Activated T-cell treated with anti-CD3 and anti-CD28 coated beads, Interleukin-2, amount 50 U/mL, for 4 hours (primary cell): ENCODE measurements at places on chromosomes 7 and 10. TPM values are rescaled to one million over a fixed set of nuclear protein-coding genes. Genes with fewer than 3 reads are reported as not detected.

The PKD2L1 gene
- total RNA-seq = not detected

The LRGUK gene
- 0.16 TPM for total RNA-seq

The PLEKHS1 gene
- total RNA-seq = not detected

The XPNPEP1 gene
- total RNA-seq = 62.6 TPM

The HOXA1 gene
- 0.11 TPM for total RNA-seq

The WDR86 gene
- 0.46 TPM for total RNA-seq

The CNNM1 gene
- total RNA-seq = 1.9 TPM

The SFTPA2 gene
- 3.8 TPM for total RNA-seq

The PLXNA4 gene
- 0.38 TPM for total RNA-seq

The EPHB4 gene
- 1.5 TPM for total RNA-seq

The PAPOLB gene
- not detected for total RNA-seq

The SMO gene
- 0.11 TPM for total RNA-seq

- no peak for DNase-seq
Measured at GRCh38 chr7:43568529-43568928, 14.4 kb upstream of the STK17A start.

- no peak for DNase-seq
Measured at GRCh38 chr7:69189406-69189805, 408.9 kb upstream of the AUTS2 start.

GRCh38 chr7:41785840-41786239 lies 83.0 kb upstream of the INHBA start:
- no peak for DNase-seq

- no peak for DNase-seq
Measured at GRCh38 chr7:34453150-34453549, 204.9 kb upstream of the NPSR1 start.

GRCh38 chr7:139367438-139368155 lies 7.9 kb downstream of the LUC7L2 start:
- no peak for DNase-seq

- DNase-seq = no peak
Measured at GRCh38 chr7:44650772-44651171, 44.3 kb downstream of the OGDH start.

DNA sequence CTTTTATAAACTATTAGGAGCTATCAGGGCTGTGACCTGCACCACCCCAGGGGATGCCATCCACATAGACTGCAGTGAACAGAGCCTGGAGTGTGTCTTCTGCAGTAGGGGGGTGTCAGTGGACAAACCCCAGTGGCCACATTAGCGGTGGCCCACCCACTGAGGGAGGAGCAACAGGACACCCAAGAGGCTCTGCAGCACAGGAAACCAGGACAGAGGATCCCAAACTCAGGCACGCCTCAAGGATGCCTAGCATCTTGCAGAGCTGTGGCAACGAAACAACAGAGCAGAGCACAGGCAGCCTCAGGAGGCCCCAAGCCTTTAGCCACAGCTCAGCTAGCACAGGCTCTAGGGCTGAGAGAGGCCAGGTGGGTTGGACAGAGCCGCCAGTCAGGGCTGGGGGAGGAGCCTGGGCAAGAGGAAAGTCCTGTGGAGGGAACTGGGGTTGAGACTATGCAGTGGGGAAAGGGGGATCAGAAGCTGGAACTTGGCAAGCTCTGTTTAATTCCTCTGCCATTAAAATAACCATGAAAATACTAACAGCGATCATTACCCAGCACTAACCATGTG lies 53.8 kb downstream of the GRID1 start:
- no peak for DNase-seq

DNA sequence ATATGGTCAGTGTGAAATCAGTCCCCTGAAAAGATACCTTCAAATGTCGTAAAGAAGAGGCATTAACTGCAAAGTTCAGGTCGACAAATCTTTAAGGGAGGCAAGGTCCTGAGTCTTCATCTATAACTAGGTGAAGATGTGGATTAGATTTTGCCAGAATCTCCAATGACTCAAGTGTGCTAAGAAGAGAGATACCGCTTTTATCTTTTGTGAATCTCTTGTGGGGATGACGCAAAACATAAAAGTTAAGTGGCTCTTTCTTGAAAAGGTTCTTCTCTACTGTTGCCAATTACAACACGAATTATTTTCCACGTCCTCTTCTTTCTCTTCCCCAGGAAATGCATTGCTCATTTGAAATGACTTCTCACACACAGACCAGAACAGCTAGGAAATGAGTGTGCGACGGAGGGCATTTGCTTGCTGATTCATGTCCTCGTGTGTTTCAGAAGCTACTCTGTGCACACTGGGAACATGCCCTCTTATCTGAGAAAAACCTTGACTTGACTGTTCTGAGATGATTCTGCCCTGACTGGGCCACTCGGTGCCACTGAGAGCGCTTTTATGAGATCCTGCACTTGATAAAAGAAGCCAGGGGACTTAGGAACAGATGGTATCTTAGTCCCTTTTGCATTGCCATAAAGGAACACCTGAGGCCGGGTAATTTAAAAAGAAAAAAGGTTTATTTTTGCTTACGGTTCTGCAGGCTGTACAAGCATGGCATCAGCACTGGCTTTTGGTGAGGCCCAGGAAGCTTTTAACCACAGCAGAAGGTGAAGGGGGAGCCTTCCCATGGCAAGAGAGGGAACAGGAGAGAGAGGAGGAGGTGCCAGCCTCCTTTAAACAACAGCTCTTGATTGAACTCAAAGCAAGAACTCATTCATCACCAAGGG lies 169.5 kb upstream of the PFKP start:
- no peak for DNase-seq

- DNase-seq = no peak
Measured at GRCh38 chr7:17957871-17958270, 17.6 kb upstream of the SNX13 start.

DNA sequence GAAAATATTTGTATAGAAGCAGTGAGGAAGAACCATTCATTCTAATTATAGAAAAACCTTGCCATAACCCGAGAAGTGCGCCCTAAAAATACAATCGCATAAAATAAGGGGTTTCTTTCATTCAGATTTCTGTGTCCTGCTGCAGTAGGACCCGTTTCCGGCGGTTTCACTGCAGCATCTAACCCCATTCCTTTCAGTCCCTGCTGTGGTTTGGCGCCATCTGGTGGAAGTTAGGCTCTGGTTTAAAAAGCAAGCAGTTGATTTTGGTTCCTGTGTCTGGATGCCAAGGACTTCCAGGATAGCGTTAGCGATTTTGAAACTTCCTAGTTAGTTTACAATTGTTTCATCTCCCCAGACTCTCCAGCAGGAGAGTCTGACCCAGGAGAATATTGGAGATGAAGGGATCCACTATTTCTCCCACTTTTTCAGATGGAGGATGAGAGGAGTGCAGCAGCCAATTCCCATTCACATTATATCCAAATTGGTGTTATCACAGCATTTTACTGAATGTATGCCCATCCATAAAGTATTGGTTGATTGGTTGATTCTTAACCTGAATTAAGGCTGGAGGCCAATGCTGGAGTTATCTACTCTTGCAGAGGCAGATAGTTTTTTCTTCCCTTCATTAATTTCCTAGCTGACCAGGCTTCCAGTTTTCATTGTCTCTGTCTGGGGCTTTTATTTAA lies 128.8 kb upstream of the CACNA2D1 start:
- DNase-seq = peak; percentile 42

DNA sequence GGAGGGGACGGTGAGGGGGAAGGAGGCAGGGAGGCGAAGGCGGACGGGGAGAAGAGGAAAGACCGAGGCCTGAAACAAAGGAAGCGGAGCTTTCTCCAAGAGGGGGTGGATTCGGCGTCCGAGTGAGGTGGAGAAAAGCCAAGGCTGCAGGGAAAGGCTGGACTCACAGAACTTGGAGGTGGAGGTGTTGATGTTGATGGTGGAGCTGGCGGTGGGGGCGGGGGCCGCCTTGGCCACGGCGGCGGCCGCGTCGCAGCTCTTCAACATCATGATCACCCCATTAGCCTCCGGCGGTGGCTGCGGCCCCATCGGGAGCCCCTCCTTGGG lies 578 bp downstream of the CACUL1 start:
- DNase-seq = peak; percentile 9

- DNase-seq = no peak
Measured at GRCh38 chr7:98348726-98349474, 52.0 kb downstream of the BAIAP2L1 start.

GRCh38 chr7:100604028-100604975 lies 2.1 kb downstream of the PCOLCE start:
- DNase-seq = peak; percentile 60

DNA sequence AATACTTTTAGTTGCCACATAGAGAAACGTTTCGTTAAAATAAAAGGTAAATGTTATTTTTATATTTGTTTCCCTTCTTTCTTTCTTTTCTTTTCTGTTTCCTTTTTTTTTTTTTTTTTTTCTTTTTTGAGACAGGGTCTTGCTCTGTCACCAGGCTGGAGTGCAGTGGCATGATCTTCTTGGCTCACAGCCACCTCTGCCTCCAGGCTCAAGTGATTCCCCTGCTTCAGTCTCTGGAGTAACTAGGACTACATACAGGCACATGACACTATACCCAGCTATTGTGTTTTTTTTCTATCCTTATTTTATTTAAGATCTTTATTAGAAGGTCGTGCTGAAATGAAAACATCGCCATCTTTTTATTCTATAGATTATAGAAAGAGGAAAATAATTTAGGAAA lies 661.8 kb upstream of the MBL2 start:
- DNase-seq = no peak

GRCh38 chr10:24344695-24345463 lies 135.9 kb downstream of the KIAA1217 start:
- DNase-seq = no peak

DNA sequence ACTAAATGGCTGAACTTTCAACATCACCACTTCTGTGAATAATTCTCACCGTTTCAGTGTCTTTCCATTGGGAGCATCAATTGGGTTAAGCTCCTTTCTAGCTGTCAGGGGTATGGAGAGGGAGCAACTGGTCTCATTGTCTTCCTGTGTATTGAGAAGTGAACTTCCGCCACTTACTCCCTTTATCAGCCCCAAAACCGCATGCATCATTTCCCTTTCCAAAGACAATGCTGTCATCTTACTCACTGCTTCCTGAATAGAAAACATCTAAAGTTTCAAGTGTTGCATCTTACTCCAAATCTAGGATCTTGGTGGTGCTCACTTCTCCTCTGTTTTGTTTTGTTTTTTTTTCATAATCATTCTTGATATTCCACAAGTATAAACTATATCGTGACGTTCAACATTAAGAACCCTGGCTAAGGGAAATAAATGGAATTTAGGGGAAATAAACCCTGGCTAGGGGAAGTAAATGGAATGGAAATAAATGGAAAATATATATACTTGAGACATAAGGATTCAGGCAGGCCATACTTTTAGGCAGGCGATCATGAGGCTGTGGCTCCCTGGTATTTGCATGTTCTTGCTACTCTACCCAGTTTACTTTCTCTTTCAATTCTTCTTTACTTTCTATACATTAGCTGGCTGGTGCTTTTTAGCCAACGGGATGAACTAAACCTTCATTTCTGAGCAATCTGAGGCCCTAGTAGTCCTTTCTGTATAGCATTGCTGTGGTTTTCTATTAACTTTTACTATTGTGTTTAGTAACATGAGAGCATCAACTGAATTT lies 371.9 kb downstream of the BMPER start:
- DNase-seq = no peak

- no peak for DNase-seq
Measured at GRCh38 chr7:45061352-45061751, 27.4 kb downstream of the NACAD start.

GRCh38 chr10:9301148-9301547 lies 1246.7 kb downstream of the GATA3 start:
- no peak for DNase-seq

- DNase-seq = peak; percentile 86
Measured at GRCh38 chr10:124530215-124530665, 68.6 kb downstream of the LHPP start.

DNA sequence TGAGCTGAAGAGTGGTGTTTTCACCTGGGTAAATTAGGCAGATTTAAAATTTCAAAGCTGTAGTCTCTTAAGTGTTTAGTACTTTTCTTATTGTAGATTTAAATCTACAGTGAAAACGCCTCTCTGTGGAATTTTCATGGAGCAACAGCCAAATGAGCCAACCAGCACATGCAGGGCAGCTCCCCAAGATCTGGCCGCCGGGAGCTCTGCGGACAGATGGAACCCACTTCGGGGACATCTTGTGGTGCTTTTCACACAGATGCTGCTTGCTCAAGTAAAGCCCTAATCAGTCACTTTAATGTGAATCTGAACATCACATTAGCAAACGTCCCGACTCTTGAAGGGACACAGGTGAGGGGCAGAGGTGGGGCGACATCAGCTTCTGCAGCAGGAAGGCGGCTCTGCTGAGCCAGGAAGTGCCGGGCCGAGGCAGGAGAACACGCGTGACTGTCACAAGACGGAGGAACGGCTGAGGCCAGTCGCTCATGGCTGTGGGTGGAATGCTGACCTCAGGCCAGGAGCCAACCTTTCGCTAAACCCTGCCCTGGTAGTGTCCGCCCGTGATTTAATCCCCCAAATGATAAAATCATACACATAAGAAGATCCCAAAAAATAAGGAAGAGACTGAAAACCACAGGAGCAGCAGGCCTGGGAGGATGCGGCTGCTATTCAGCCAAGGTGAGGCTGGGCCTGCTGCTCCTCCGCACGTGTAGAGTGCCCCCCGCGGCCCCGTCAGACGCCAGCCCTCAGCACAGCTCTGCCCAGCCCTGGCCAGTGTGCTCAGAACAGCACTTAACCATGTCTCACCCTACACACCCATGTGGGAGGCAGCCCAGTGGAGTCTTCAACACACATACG lies 256.8 kb downstream of the ZMYND11 start:
- no peak for DNase-seq

- DNase-seq = no peak
Measured at GRCh38 chr10:44293306-44293778, 91.6 kb downstream of the CXCL12 start.

- DNase-seq = no peak
Measured at GRCh38 chr10:48651293-48651692, 33.4 kb upstream of the WDFY4 start.

GRCh38 chr10:75613685-75614504 lies 182.5 kb downstream of the LRMDA start:
- no peak for DNase-seq

- DNase-seq = no peak
Measured at GRCh38 chr7:17239683-17240521, 58.5 kb upstream of the AHR start.

GRCh38 chr7:127844707-127845331 lies 186.4 kb downstream of the LRRC4 start:
- DNase-seq = no peak

DNA sequence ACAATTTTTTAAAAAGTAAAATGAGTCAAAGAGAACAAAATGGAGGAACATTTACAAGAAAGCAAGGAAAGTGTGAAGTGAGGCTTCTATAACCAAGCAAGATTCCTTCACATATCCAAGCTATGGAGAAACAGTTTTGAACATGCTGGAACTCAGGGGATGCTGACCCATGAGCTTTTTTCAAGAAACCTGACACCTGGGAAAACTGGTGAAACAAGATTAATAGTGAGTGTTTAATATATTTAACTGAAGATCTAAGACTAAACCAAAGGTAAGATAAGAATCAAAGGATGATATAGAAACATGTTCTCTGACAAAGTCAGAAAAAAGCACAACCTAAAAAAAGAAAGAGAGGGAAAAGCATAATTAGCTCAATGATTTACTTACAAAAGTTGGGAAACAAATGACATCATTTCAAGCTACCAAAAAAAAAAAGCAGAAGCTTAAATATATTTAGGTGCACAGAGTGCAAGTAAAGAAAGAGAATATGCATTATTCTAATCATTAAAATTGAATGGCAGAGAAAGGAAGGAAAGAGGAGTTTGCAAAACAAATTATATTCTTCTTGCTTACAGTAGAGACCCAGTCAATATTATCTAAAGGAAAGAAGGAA lies 24.9 kb downstream of the C7orf25 start:
- DNase-seq = no peak
